ENCODE measurements at places on chromosomes 6 and 20. TPM values are rescaled to one million over a fixed set of nuclear protein-coding genes. Genes with fewer than 3 reads are reported as not detected.

The HDGFL1 gene
- not detected for total RNA-seq

The PERP gene
- total RNA-seq: 71.2 TPM

The KHDC1 gene
- not detected for total RNA-seq

The PLG gene
- not detected for total RNA-seq

The MOG gene
- total RNA-seq: not detected

The GTSF1L gene
- not detected for total RNA-seq

The LHFPL5 gene
- total RNA-seq: 0.16 TPM

The CLDN20 gene
- not detected for total RNA-seq

The FAM83B gene
- 9.4 TPM for total RNA-seq

The C20orf141 gene
- not detected for total RNA-seq

The TRIM40 gene
- not detected for total RNA-seq

The FHL5 gene
- not detected for total RNA-seq

The MCM9 gene
- 6.1 TPM for total RNA-seq

The PRRT1 gene
- not detected for total RNA-seq

The RNGTT gene
- 12.9 TPM for total RNA-seq

The SGK2 gene
- 68.2 TPM for total RNA-seq

The CTSA gene
- 151 TPM for total RNA-seq

The KHDC1L gene
- total RNA-seq: not detected

The FRK gene
- 2.1 TPM for total RNA-seq

The C2 gene
- 0.28 TPM for total RNA-seq

The PKIB gene
- 6.1 TPM for total RNA-seq

The HLA-DMB gene
- total RNA-seq: 2.1 TPM

The MPIG6B gene
- not detected for total RNA-seq

The GSTA4 gene
- total RNA-seq: 5.4 TPM

The LST1 gene
- total RNA-seq: not detected

The ADAT2 gene
- 4.1 TPM for total RNA-seq

The VARS1 gene
- 128 TPM for total RNA-seq

The FBXO30 gene
- total RNA-seq: 1.9 TPM

The RHAG gene
- total RNA-seq: not detected

The TDRD6 gene
- not detected for total RNA-seq

The SAMD5 gene
- total RNA-seq: 0.97 TPM

The FAM229B gene
- total RNA-seq: 0.89 TPM

The YWHAB gene
- total RNA-seq: 71.4 TPM

The HLA-DQA2 gene
- total RNA-seq: not detected

The LPA gene
- total RNA-seq: not detected

The DUSP15 gene
- total RNA-seq: not detected

The C4A gene
- 1.9 TPM for total RNA-seq

The PNLDC1 gene
- total RNA-seq: not detected

Data from HT-29 (cell line).